ENCODE measurements at places on chromosomes 11 and 22. TPM values are rescaled to one million over a fixed set of nuclear protein-coding genes. Genes with fewer than 3 reads are reported as not detected.

Gene L3MBTL2
- total RNA-seq: 25.1 TPM

- H3K4me3 ChIP-seq: no peak overlapping the region
- H3K27ac ChIP-seq: no peak overlapping the region
- DNase-seq: no peak
- H3K27me3 ChIP-seq: no peaks in the 10 kb centered on the region
- peaks cover 4% of the 10 kb centered on the region for H3K4me1 ChIP-seq
Observed at GRCh38 chr11:12243911-12244550, 133.3 kb upstream of the PARVA start.

DNA sequence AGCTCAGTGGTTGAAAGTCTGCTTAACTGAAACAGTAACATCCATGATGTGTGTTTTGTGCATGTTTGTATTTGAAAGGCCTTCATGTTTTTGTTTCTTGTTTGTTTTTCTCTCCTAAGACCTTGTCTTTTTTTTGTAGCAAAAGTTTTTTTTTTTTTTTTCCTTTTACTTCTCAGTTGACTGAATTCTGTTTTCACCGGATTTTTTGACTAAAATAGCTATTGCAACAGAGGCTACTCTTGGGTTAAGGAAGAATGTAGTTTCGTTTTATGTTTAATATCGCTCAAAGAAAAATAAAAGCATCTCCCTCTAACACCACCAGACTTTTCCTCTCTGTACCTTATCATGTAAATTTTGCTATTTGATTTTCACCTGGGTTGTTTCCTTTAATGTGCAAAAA lies 15.1 kb downstream of the APOL6 start:
- peaks cover 5% of the 10 kb centered on the region for H3K4me1 ChIP-seq
- no peaks in the 10 kb centered on the region for H3K27me3 ChIP-seq
- DNase-seq: no peak
- H3K36me3 ChIP-seq: peaks cover 17% of the 10 kb centered on the region

GRCh38 chr11:101566626-101567025 lies 17.2 kb downstream of the TRPC6 start:
- no peaks in the 10 kb centered on the region for H3K4me1 ChIP-seq
- H3K27ac ChIP-seq: no peak overlapping the region
- H3K36me3 ChIP-seq: no peaks in the 10 kb centered on the region
- H3K27me3 ChIP-seq: no peaks in the 10 kb centered on the region

Gene CD248
- total RNA-seq: 19.5 TPM

Gene KIRREL3
- 10.9 TPM for total RNA-seq

- peaks cover 8% of the 10 kb centered on the region for H3K4me1 ChIP-seq
- no peaks in the 10 kb centered on the region for H3K36me3 ChIP-seq
- H3K27me3 ChIP-seq: 0 out of 2 replicates have a peak, but pooled peaks cover 4% of the 10 kb centered on the region
- no peak overlapping the region for H3K4me3 ChIP-seq
- no peak for DNase-seq
Observed at GRCh38 chr22:32539631-32540421, 65.2 kb downstream of the FBXO7 start.

- H3K4me3 ChIP-seq: no peak overlapping the region
- DNase-seq: no peak
- H3K27me3 ChIP-seq: peaks cover 3% of the 10 kb centered on the region
- no peaks in the 10 kb centered on the region for H3K36me3 ChIP-seq
Observed at GRCh38 chr11:94309757-94310156, 5.4 kb downstream of the IZUMO1R start.

- no peak overlapping the region for H3K27ac ChIP-seq
- peaks cover 21% of the 10 kb centered on the region for H3K27me3 ChIP-seq
- peak; percentile 81 for DNase-seq
- peaks cover 5% of the 10 kb centered on the region for H3K4me1 ChIP-seq
- H3K36me3 ChIP-seq: no peaks in the 10 kb centered on the region
- H3K4me3 ChIP-seq: no peak overlapping the region
Observed at GRCh38 chr22:45083659-45084305, 74.0 kb upstream of the PHF21B start.

Measured in IMR-90 (cell line).